T-cell (primary cell): ENCODE measurements at places on chromosomes 2 and 18.
A peak's percentile ranks its signal among the peaks of the same experiment; 100 is the strongest.

DNA sequence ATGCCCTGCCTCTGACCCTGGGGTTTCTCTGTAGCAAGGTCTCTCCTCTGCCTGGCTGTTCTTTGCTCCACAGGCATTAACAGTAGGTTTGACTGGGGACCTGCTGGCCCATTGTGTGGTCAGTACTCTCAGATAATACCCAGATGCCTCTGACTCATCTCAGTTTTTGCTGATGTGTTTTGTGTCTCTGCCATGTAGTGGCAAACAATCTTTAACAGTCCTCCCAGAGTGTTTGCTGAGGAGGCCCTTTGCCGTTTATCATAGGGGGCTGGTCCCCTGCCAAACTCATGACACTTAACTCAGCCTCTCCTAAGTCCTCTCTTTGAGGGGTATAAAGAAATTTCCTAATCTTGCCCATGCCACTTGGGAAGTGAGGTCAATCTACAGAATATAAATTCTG is 793.7 kb upstream of the FANCL start:
- no peaks in the 10 kb centered on the region for H3K4me1 ChIP-seq
- no peaks in the 10 kb centered on the region for H3K27me3 ChIP-seq
- no peak overlapping the region for H3K27ac ChIP-seq
- H3K36me3 ChIP-seq, result no peaks in the 10 kb centered on the region
- H3K4me3 ChIP-seq, result no peak overlapping the region

GRCh38 chr2:60285626-60286316 is 267.7 kb downstream of the BCL11A start:
- no peaks in the 10 kb centered on the region for H3K27me3 ChIP-seq
- H3K4me3 ChIP-seq, result no peak overlapping the region
- H3K27ac ChIP-seq, result no peak overlapping the region

- no peaks in the 10 kb centered on the region for H3K36me3 ChIP-seq
- DNase-seq, result no peak
- no peak overlapping the region for H3K4me3 ChIP-seq
- peaks cover 27% of the 10 kb centered on the region for H3K27me3 ChIP-seq
- no peak overlapping the region for H3K27ac ChIP-seq
Observed at GRCh38 chr18:48351216-48352050, 57.8 kb downstream of the ZBTB7C start.

GRCh38 chr2:39375917-39376316 is 61.2 kb downstream of the MAP4K3 start:
- no peak overlapping the region for H3K27ac ChIP-seq
- no peaks in the 10 kb centered on the region for H3K27me3 ChIP-seq
- H3K4me1 ChIP-seq, result no peaks in the 10 kb centered on the region

- H3K27ac ChIP-seq, result no peak overlapping the region
- H3K27me3 ChIP-seq, result no peaks in the 10 kb centered on the region
- no peaks in the 10 kb centered on the region for H3K36me3 ChIP-seq
- no peaks in the 10 kb centered on the region for H3K4me1 ChIP-seq
- DNase-seq, result no peak
- no peak overlapping the region for H3K4me3 ChIP-seq
Observed at GRCh38 chr2:164975891-164976290, 20.6 kb upstream of the SLC38A11 start.

GRCh38 chr2:31286961-31287550 is 53.1 kb downstream of the EHD3 start:
- H3K27me3 ChIP-seq, result no peaks in the 10 kb centered on the region
- H3K27ac ChIP-seq, result no peak overlapping the region
- H3K36me3 ChIP-seq, result no peaks in the 10 kb centered on the region

GRCh38 chr2:104857262-104858005 is 3.5 kb downstream of the POU3F3 start:
- no peak overlapping the region for H3K27ac ChIP-seq
- peak overlapping the region; percentile 12 for H3K4me3 ChIP-seq
- H3K27me3 ChIP-seq, result peaks cover 39% of the 10 kb centered on the region

GRCh38 chr2:236085647-236086046 is 82.5 kb downstream of the GBX2 start:
- no peak for DNase-seq
- no peak overlapping the region for H3K27ac ChIP-seq
- no peak overlapping the region for H3K4me3 ChIP-seq
- H3K27me3 ChIP-seq, result no peaks in the 10 kb centered on the region
- H3K36me3 ChIP-seq, result no peaks in the 10 kb centered on the region
- no peaks in the 10 kb centered on the region for H3K4me1 ChIP-seq

DNA sequence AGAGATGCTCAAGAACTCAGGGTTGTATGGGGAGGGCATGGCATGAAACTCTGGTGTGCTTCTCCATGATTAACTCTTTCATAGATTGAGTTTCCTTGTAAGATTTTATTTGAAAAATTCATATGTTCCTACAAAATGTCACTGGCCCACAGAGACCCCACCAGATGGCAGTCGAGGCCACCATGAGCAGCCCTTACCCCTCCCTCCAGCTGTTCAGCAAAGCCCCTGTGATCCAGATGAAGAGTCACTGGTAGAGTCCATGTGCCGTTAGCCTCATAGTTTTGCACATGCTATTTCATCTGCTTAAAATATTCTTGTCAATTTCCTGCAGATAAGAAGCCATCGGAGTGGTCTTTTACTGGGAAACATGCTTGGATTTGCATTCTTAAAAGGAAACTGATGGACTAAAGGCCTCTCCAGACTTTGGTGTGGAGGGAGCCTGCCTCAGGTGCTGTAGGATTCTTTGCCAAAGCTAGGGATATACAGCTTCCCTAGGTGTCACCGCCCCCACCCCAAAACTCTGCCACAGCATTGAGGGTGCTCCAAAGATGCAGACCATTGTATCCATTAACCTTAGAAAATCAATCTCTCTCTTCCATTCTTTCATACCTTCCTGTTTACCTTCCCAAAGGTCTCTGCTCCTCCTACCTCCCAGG is 18.8 kb downstream of the ZNF385B start:
- H3K27ac ChIP-seq, result no peak overlapping the region
- no peak for DNase-seq
- H3K4me1 ChIP-seq, result no peaks in the 10 kb centered on the region
- no peaks in the 10 kb centered on the region for H3K36me3 ChIP-seq
- no peaks in the 10 kb centered on the region for H3K27me3 ChIP-seq

- H3K27me3 ChIP-seq, result no peaks in the 10 kb centered on the region
- H3K4me1 ChIP-seq, result no peaks in the 10 kb centered on the region
- no peak for DNase-seq
- H3K4me3 ChIP-seq, result no peak overlapping the region
- H3K27ac ChIP-seq, result no peak overlapping the region
- no peaks in the 10 kb centered on the region for H3K36me3 ChIP-seq
Observed at GRCh38 chr18:27528925-27529521, 343.9 kb upstream of the CHST9 start.

DNA sequence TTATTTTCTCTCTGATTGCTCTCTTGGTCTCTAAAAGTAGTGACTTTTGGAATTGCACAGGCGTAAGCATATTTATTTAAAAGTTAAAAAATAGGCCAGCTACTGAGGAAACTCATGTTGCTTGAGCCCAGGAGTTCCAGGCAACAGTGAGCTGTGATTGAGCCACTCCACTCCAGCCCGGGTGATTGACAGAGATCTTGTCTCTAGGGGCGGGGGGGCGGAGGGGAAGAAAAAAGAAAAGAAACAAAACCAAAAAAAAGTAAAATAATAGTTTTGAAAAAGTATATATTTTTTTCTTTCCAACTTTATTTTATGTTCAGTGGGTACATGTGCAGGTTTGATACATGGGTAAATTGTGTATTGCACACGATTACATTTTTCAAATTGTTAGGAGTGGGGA is 18.0 kb upstream of the RAB11FIP5 start:
- H3K27ac ChIP-seq, result no peak overlapping the region
- peaks cover 13% of the 10 kb centered on the region for H3K27me3 ChIP-seq
- H3K4me3 ChIP-seq, result no peak overlapping the region
- H3K4me1 ChIP-seq, result no peaks in the 10 kb centered on the region
- H3K36me3 ChIP-seq, result no peaks in the 10 kb centered on the region

GRCh38 chr2:78245394-78246135 is 723.4 kb upstream of the LRRTM4 start:
- H3K27ac ChIP-seq, result no peak overlapping the region
- no peaks in the 10 kb centered on the region for H3K4me1 ChIP-seq
- DNase-seq, result no peak
- no peaks in the 10 kb centered on the region for H3K27me3 ChIP-seq
- H3K4me3 ChIP-seq, result no peak overlapping the region
- H3K36me3 ChIP-seq, result no peaks in the 10 kb centered on the region

DNA sequence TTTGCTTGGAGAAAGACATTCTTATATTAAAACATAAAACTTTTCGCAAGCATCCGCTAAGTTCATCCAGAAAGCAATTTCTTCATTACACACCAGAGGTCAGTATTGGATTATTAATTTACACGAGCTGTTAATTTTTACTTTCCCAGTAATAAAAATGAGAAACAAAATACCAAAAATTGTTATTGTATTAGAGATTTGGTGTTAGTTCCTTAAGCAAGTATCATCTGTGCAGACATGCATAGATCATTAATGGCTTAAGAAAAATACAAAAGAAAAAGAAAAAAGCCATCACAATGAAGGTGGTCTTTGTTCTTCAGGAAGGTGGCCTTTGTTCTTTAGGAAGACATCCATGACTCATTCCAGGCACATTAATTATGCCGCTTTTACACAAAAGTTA is 53.6 kb upstream of the HNMT start:
- H3K4me3 ChIP-seq, result no peak overlapping the region
- no peaks in the 10 kb centered on the region for H3K27me3 ChIP-seq
- H3K36me3 ChIP-seq, result no peaks in the 10 kb centered on the region
- no peak overlapping the region for H3K27ac ChIP-seq

DNA sequence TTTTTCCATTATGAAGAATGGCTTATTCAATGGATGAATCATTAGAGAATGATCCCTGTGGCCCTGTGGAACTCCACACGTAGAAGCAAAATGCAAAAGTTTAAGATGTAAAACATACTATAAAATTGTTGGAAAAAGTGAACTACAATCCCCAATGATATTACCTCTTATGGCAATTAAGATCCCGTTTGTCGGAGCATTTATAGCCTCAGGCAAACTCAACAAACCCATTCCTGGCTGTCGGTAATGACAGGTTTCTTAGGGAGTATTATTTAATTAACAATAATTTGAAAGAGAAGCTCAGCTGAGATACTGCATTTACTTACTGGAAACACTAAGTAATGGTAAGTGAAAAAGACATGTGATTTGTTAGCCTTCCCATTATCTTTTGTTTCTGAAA is 138.3 kb downstream of the CDH20 start:
- no peaks in the 10 kb centered on the region for H3K36me3 ChIP-seq
- no peaks in the 10 kb centered on the region for H3K27me3 ChIP-seq
- H3K27ac ChIP-seq, result no peak overlapping the region
- no peaks in the 10 kb centered on the region for H3K4me1 ChIP-seq

DNA sequence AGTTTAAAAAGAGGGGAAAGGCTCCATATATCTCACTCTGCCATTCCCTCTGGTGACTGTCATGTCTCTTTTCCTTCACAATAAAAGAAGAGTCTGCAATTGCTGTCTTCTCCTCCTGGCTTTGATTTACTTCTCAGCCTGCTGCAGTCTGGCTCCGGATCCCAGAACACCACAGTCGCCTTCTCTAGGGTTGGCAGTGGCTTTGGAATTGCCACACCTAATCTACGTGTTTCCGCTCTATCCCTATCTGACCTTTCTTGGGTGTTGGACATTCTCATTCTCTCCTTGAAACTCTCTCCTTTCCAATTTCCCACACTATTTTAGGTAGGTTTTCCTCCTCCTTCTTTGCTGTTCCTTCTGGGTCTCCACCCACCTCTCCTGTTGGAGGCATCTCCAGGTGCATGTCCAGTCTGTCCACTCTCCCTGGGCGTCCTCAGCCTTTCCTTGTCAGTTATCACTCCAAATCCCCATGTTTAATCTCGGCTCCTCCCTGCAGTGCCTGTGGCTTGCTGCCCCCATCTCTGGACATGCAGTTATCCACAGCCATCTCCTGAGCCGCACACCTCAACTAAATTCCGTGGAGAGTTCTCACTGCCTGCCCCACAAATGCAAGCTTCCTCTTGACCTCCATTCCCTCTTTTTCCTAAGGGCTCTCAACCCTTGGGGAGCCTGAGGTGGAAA is 112.8 kb downstream of the KCTD1 start:
- DNase-seq, result no peak
- H3K27ac ChIP-seq, result no peak overlapping the region
- H3K4me1 ChIP-seq, result no peaks in the 10 kb centered on the region
- no peaks in the 10 kb centered on the region for H3K36me3 ChIP-seq
- H3K4me3 ChIP-seq, result no peak overlapping the region

GRCh38 chr2:39470580-39470979 is 33.5 kb upstream of the MAP4K3 start:
- no peaks in the 10 kb centered on the region for H3K4me1 ChIP-seq
- H3K27ac ChIP-seq, result no peak overlapping the region
- H3K36me3 ChIP-seq, result no peaks in the 10 kb centered on the region

GRCh38 chr2:200193331-200193730 is 113.2 kb upstream of the SPATS2L start:
- no peaks in the 10 kb centered on the region for H3K4me1 ChIP-seq
- H3K27ac ChIP-seq, result no peak overlapping the region
- DNase-seq, result no peak
- H3K36me3 ChIP-seq, result no peaks in the 10 kb centered on the region
- H3K27me3 ChIP-seq, result no peaks in the 10 kb centered on the region

GRCh38 chr2:63553049-63553448 is 35.2 kb downstream of the WDPCP start:
- no peaks in the 10 kb centered on the region for H3K36me3 ChIP-seq
- DNase-seq, result no peak
- no peak overlapping the region for H3K4me3 ChIP-seq
- no peaks in the 10 kb centered on the region for H3K4me1 ChIP-seq
- H3K27ac ChIP-seq, result no peak overlapping the region
- no peaks in the 10 kb centered on the region for H3K27me3 ChIP-seq

DNA sequence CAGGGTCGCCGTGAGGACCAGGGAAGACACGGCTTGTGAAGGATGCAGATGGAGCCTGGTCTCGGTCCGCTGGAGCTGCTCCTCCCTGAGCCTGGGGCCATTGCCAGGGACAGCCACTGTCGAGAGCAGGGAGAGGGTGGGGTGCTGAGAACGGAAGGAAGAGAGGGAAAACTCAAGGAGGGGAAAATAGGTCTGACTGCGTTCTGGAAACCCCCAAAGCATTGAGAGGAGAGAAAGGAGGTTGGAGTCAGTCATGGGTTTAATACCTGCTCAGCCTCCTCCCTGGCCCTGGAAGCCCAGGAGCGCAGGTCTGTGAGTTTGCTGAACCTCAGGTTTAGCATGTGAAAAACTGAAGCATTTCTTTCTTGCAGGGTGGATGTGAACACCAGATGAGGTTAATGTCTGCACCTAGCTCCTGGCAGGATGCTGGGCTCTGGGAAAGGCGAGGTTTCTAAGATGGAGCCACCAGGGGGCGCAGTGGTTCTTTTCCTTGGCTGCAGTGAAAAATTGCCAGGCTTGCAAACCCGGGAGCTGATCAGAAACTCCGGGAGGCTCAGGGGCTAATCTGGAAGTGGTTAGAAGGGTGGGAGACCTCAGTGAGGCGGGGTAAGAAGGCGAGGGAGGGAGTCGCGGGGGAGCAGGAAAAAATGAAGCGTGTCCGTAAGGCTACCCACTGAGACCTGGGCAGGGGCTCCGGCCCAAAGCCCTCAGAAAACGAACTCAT is 33.6 kb upstream of the RNF149 start:
- H3K27ac ChIP-seq, result no peak overlapping the region
- no peaks in the 10 kb centered on the region for H3K36me3 ChIP-seq
- H3K4me1 ChIP-seq, result peaks cover 16% of the 10 kb centered on the region

- no peaks in the 10 kb centered on the region for H3K36me3 ChIP-seq
- peaks cover 6% of the 10 kb centered on the region for H3K4me1 ChIP-seq
- H3K4me3 ChIP-seq, result no peak overlapping the region
- no peak for DNase-seq
- no peak overlapping the region for H3K27ac ChIP-seq
Observed at GRCh38 chr2:24791452-24791851, 1.7 kb downstream of the PTRHD1 start.

- no peak for DNase-seq
- H3K4me3 ChIP-seq, result no peak overlapping the region
- H3K27ac ChIP-seq, result no peak overlapping the region
Observed at GRCh38 chr2:232877940-232878511, 8.0 kb downstream of the SNORC start.

GRCh38 chr2:19987936-19988335 is 2.0 kb downstream of the WDR35 start:
- no peaks in the 10 kb centered on the region for H3K27me3 ChIP-seq
- DNase-seq, result no peak
- H3K36me3 ChIP-seq, result no peaks in the 10 kb centered on the region
- H3K4me1 ChIP-seq, result peaks cover 16% of the 10 kb centered on the region
